Activated CD4-positive, alpha-beta T cell treated with anti-CD3 and anti-CD28 coated beads, Interleukin-2, amount 50 U/mL, for 4 hours (primary cell): ENCODE measurements at places on chromosomes 2 and 18.

DNA sequence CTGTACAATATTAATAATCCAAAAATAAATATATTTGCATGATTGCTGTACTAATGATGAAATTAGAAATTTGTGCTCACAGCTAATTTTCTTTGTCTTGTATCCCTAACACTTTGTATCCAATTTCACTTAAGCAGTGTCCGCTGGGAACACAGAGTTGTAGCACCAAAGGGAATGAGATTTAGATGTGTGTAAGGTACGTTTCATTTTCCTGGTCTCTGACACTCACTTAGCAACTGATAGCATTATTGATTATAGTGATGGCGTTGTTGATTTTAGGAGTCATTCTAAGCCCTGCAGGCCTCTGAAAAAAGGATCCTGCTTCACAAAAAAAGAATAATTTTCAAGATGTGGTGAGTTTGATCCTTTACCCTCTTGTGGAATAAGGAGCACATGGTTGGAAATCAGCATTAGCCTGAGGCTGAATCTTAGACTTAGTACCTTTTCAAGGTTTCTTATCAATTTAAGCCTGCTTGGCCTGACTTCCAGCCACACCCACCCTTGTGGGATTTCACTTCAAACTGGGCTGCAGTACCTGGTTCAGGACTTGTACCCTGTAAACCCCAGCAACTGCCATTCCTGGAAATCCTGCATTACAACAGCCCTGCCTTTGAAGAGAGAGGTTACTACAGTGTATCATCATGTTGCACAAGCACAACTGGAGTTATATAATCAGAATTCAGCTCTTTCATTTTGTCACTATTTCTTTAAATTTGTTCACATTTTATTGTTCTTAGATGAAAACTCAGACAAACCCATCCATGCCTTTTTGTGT, 116.2 kb downstream of the RND3 start:
- no peak for DNase-seq

DNA sequence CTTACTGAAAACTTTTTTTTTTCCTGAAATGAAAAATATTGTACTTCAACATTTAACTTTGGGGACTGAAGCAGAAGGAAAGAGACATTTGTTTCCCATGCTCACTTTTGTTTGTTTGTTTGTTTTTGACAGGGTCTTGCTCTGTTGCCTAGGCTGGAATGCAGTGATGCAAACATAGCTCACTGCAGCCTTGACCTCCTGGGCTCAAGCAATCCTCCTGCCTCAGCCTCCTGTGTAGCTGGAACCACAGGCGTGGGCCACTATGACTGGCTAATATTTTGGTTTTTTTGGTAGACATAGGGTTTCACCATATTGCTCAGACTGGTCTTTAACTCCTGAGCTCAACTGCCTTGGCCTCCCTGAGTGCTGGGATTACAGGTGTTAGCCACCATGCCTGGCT, 70.9 kb upstream of the SPTBN1 start:
- no peak for DNase-seq

DNA sequence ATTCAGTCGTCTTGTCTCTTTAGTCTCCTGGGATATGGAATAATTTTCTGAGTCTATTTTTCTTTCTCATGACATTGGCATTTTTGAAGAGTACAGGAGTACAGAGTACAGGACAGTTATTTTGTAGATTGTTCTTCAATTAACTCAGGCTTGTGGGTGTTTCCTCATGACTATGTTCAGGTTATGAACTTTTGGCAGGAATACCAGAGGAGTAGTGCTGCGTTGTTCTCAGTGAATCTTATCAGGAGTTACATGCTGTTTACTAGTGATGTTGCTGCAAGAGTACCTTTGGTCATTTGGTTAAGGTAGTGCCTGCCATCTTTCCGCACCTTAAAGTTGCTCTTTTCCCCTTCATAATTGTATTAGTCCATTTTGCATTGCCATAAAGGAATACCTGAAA, 41.3 kb upstream of the AGFG1 start:
- no peak for DNase-seq

DNA sequence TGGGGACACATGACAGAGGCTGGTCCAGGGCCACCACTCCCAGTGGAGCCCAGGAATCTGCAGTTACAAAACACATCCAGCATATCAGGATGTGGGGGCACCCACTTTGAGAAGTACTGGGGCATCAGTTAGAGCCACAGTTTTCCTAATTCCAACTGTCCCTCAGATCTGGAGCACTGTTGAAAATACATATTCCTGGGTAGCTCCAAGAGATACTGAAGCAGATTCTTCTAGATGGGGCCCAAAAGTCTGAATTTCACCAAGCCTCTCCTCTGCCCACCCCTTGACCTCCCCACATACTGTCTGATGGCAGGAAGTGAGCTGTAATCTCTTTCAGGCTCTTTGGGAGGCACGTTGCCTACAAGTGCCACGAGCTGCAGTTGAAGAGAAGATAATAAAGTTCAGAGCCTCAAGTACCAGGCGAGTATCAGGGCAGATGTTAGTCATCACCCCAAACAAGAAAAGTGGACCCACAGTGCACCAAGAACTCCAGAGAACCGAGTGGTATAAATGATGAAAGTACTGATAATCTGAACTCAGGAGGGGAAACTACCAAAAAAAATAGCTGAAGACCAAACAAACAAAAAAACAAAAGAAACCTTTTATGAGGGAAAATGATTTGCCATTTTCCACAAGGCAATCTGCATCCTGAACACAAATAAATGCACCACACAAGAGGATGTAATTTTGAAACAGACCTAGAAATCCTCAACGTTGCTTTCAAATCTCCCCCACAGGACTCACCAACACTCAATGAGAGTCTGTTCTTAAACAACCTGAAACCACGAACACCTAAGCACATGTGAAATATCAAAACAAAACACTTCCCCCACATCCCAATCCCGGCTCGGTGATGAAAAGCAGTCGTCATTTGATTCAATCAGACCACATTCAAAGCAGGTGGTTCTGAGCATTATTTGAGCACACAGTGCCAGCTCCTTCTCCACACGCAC, 98.7 kb downstream of the TCF4 start:
- no peak for DNase-seq

DNA sequence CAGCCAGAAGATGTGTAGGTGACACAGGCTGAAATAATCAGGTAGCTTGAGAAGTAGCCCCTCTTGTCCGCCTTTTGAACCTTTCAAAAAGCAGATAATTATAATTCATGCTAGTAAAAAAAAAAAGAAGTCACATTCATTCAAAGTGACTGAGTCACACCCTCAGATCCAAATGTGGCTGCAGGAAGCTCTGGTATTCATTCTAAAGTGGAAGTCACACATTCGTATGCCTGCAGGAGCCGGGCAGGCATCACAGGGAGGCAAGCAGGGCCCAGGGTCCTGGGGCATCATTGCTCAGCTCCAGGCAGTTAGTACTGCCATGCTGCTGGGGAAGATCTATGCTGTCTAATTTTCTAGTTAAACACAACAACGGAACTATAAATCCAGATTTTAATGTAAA, 21.7 kb upstream of the RAB11FIP5 start:
- no peak for DNase-seq
